ENCODE measurements at places on chromosomes 3 and 15.

DNA sequence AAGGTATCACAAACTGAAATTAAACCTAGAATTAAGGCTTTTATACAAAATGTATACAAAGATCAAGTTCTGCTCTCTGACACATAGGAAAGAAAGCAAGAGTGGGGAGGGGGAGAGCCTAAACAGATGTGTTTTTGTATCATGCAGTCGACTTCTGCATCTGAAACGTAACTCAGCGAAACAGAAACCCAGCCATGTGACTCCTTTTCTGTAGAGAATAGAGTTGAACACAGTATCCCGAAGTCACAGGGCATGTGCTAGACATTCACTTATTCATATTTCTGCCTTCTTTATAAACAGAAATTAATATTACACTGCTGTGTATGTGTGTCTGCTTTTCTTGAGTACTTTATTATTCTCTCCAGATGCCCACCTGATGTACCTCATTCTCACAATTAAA is 121.0 kb downstream of the PDZRN3 start:
- DNase-seq, result no peak

GRCh38 chr15:22884344-22884743 is 45.9 kb downstream of the NIPA2 start:
- DNase-seq, result no peak

DNA sequence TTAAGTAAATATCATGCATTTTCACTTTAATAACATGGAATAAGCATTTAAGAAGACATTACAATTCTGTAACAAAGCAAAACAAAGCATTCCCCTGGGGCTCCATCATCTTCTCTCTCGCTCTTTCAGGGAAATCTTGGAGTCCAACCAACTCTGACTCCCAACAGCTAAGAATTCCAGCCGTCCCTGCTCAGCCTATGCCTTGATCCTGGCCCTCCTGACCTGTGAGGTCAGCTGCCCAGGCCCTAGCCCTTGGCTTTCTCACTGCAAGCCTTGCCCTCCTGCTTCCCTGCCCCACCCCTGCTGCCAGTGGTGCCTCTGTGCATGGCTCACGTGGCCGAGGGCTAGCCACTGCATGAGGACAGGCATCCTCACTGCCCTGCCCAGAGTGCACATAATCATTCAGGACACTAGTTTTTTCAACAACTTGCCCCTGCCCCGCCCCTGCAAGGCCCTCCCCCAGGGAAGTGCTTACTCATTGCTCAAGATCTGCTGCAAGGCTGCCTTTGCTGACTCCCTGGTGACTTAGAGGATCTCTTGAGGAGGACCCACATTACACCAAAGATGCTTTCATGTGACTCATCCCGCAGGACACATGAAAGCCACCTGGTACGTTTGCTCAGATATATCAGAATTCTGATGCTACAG is 37.6 kb downstream of the MTMR10 start:
- no peak for DNase-seq

DNA sequence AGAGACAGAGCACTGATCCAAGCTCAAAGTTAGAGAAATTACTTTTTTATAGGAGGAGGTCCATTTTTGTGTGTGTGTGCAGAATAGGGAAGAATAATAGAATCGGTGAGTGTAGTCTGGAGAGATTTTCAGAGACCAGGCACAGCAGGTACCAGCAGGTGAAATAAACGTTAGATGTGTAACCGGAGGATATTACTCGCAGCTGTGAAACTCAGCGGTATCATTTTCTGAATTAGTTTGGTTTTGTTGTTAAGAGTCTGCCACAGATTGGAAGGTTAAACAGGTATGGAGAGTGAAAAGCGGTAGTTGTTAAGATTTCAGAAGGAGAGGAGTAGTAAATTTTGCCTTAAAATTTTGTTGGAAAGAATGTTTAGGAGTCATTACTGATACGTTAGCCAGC is 69.9 kb downstream of the RGMA start:
- no peak for DNase-seq

GRCh38 chr15:94704946-94705345 is 473.6 kb downstream of the MCTP2 start:
- DNase-seq, result no peak

- no peak for DNase-seq
These were observed 222.1 kb upstream of the ADAMTS9 start for GRCh38 chr3:64909757-64910467.

DNA sequence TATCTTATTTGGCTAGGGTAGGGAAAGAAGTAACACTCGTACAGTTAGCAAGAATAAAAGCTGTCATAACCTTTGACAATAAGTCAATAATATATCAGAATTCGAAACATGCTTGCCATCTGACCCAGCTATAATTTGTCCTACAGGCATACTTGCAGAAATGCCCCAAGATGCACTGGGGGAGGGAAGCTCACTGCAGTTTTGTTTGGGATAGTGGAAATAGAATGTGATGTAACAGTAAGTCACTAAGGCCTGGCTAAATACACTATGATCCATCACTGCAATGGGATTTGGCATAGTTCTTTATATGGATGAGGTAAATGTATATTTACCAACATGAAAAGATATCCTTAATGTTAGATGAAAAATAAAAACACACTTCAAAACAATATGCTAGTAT is 25.5 kb upstream of the TMOD3 start:
- no peak for DNase-seq

DNA sequence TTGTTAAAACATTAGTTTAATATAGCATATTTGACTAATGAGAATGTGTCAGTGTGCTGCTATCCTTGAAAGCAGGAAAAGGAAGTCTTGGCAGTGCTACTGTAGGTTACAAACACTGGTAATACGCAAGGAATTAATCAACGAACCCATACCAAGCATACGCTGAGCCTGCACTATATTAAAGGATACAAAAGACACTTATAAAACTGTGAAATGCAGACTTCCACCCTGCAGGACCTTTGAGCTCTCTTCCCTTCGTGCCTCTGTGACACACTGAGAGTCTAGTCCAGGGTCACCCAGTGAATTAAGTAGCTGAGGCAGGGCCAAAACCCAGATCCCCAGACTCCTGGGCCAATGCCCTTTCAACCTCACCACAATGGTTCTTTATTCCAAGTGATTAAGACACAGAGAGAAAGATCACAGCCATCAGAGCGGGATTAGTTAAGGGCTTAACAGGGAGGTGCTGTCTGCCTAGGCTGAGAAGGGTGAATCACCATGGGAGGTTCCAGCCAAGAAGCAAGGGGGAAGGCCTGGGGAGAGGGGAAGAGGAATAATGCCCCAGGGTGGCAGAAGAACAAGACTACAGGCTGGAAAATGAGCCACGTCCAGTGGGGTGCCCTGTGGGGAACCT is 6.8 kb downstream of the ANXA2 start:
- peak; percentile 62 for DNase-seq

GRCh38 chr3:187974871-187975271 is 179.1 kb upstream of the LPP start:
- no peak for DNase-seq

- DNase-seq, result no peak
These were observed 13.8 kb downstream of the SPRED1 start for GRCh38 chr15:38266247-38266986.

GRCh38 chr3:149638228-149639092 is 19.4 kb downstream of the WWTR1 start:
- peak; percentile 74 for DNase-seq

GRCh38 chr3:71369701-71370391 is 213.7 kb downstream of the FOXP1 start:
- no peak for DNase-seq

GRCh38 chr3:111362381-111363009 is 179.5 kb upstream of the CD96 start:
- DNase-seq, result no peak
